Bronchial epithelial cell (primary cell): ENCODE measurements at places on chromosomes 6 and 20. TPM values are rescaled to one million over a fixed set of nuclear protein-coding genes. Genes with fewer than 3 reads are reported as not detected.
A peak's percentile ranks its signal among the peaks of the same experiment; 100 is the strongest.

FOXA2 gene
- 5.1 and 6.8 TPM in 2 replicates for total RNA-seq

PRL gene
- total RNA-seq, result not detected in 2 replicates

GRCh38 chr6:135875446-135875845, 23.9 kb downstream of the PDE7B start:
- DNase-seq, result no peak

DNA sequence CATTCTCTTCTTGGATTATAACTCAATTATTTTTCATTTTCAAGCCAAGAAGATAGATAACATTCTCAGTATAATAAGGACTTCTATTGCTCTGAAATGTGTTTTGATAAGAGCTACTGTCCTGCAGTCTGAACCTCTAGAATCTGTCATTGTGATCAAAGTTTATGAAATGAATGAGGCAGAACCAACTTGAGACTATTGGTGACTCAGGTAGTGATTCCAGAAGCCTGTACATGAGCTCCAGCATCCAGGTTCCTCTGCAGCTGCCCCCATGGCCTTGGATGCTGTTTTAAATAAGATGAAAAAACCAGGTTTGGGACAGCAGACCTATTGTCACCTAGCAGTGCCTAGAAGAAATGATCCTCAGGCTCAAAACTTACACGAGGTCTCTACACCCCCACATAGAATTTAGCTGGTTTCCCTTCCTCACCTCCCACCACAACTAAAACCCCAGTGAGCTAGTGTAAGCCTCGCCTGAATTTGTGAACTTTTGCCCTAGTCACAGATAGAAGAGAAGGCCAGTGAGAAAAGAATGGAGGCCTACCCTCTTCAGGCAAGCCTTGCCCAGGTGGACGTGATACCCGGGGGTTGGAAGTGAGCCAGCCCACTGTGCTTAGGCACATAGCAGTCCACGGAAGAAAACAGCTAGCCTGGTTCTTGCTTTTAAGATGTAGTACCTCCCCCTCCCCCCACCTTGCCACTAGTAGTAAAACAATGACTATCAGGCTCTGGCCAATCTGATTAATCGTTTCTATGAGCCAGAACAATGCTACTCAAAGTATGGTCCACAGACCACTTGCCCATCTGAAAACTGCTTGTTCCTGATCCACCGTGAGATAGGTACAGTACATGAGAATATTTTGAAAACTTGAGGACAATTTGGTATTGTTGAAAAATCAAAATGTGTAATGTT, 73.0 kb upstream of the SYNJ2 start:
- no peak for DNase-seq

GPR63 gene
- 0.38 and 0.53 TPM in 2 replicates for total RNA-seq

DNA sequence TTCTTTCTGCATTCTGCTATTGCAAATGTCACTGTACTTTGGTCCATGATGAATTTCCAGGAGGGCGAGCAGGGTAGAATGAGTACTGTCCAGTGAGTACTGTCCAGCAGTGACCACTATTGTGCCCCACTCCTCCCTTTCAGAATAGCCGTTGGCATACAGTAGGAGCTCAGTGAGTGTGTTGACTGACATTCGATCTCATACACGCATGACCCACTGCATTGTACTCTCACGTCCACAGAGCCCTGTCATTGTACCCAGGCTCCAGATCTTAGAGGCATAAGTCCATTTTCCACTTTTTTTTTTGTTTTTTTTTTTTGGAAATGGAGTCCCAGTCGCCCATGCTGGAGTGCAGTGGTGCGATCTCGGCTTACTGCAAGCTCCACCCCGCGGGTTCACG, 8.2 kb downstream of the DYNLRB1 start:
- no peak for DNase-seq

- no peak for DNase-seq
Measured at GRCh38 chr6:43804550-43805223, 34.7 kb downstream of the VEGFA start.

GRCh38 chr6:22113026-22113766, 183.6 kb downstream of the PRL start:
- peak; percentile 100 for DNase-seq

DNA sequence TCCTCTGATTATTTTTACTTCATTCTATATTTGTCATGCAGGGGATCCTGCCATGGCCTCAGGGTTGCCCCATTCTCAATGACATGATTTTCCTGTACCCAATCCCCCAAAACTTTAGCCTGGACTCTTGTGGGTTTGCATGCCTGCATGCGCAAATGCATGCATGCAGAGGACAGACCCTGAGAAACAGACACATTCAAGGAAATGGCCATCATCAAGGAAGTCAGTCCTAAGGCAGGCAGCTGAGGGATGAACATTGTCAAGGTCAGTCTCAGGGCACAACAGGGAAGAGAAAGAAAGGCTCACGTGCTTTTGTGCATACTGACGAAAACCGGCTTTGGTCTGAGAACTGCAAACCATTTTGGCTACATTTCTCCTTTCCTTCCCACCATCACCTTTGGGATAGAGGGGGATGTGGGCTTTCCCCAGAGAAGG, 13.1 kb downstream of the NEDD9 start:
- DNase-seq, result no peak

DNA sequence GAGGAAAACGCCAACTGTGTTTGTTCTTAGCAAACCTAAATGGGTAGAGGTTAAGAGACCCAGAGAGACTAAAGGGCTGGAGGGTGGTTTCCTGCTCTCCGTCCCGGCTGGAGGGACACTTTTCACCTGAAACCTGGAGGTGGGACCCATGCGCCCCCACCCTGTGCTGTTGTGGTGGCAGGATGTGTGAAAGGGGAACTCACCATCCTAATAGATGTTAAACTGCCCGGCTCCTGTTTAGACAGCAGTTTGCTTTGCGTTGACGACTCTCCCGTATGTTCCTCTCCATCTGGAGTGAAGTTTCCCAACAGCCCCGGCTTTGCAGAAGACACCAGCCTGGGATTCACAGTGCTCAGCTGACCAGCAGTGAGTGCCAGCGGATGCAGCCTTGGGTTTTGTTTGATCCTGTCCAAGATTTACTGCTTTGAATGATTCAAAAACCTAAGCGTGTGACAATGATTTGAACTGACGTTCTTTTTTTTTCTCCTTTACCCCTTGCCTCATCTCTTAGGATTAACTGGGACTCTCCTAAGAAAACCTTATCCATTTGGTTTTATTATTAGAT, 66.0 kb downstream of the CDH4 start:
- DNase-seq, result no peak

EPB41L2 gene
- total RNA-seq, result 3.2 and 3.7 TPM in 2 replicates

GRCh38 chr6:100467129-100468015, 2.7 kb upstream of the SIM1 start:
- DNase-seq, result no peak

DNA sequence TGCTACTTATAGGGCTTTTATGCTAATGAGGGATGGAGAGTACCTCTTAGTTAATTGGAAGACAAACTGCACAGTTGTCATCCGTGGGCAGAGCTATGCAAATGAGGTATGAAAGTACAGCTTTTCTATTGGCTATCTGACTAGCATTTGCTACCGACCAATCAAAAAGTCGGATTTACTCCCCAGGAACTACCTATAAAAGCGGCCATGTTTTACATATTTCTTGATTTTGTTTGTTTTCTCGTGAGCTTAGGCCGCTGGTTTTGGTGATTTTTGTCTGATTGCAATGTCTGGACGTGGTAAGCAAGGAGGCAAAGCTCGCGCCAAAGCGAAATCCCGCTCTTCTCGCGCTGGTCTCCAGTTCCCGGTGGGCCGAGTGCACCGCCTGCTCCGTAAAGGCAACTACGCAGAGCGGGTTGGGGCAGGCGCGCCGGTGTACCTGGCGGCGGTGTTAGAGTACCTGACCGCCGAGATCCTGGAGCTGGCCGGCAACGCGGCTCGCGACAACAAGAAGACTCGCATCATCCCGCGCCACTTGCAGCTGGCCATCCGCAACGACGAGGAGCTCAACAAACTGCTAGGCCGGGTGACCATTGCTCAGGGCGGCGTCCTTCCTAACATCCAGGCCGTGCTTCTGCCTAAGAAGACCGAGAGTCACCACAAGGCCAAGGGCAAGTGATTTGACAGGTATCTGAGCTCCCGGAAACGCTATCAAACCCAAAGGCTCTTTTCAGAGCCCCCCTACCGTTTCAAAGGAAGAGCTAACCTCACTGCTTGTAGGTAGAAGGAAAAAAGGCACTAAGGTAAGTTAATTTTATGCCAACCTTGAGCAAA, 36.9 kb downstream of the HFE start:
- peak; percentile 99 for DNase-seq

GRCh38 chr20:54093423-54094267, 23.3 kb upstream of the BCAS1 start:
- DNase-seq, result no peak

DNA sequence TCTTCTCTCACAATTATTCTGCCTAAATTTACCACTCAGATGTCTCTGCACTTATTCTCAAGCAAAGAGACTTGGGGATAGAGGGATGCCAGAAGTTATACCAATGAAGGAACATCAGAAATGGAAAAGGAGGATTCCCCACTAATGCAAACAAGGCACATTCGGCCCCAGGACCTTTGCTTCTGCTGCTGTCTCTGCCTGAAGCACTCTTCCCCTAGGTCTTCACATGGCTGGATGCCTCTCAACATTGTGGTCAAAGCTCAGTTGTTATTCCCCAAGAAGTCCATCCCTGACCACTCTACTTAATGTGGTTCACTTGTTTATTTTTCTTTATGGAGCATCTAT, 508.7 kb downstream of the DOK5 start:
- DNase-seq, result no peak
